ENCODE measurements at places on chromosomes 5 and 9.

GRCh38 chr5:38551030-38552017, 5.1 kb downstream of the LIFR start:
- DNase-seq = no peak

- no peak for DNase-seq
These were observed 5.1 kb upstream of the WWC1 start for GRCh38 chr5:168286386-168286785.

- DNase-seq = no peak
These were observed 73.4 kb downstream of the GABBR2 start for GRCh38 chr9:98635374-98635773.

DNA sequence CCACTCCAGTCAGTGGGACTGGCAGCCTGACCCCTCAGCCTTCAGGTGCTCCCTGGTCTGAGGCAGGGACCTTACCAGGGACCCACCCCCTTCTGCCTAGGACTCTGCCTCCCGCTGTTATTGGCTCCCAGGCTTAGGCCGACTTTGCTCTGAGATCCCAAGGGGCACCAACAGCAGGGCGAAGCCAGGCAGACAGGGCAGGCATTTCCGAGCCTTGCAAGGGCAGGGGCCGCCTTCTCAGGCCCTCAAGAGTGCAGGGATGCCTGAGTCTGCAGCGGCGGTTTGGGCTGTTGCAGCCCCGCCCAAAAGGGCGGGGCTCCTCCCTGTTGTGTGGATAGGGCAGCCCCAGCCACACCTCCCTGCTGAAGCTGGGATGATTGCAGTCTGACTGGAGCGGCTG, 644.6 kb downstream of the PRR16 start:
- DNase-seq = no peak

- DNase-seq = no peak
These were observed 542.4 kb downstream of the RAB3C start for GRCh38 chr5:59125011-59125961.

DNA sequence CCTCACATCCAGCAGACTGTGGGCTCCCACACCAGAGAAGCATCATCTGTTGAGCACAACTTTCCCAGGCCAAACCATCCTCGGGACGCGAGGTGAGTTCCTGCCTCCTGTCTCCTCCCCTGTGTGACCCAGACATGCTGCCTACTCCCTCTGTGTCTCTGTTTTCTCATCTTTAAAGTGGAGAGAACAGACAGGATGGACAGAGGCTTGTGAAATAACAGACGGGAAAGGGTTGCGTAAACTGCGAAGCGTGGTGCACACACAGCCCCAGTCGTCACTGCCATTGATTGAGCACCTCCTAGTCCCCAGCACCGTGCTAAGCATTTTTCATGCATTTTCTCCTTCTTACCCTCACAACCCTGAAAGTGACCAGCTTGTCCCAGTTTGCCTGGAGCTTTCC, 52.1 kb upstream of the LMX1B start:
- DNase-seq = no peak

GRCh38 chr9:128503870-128504269, 649 bp upstream of the GLE1 start:
- DNase-seq = peak; percentile 48

GRCh38 chr5:113514289-113514635, 768 bp downstream of the YTHDC2 start:
- DNase-seq = no peak

- no peak for DNase-seq
These were observed 12.9 kb upstream of the SLCO6A1 start for GRCh38 chr5:102511666-102512065.

- DNase-seq = no peak
These were observed 218.9 kb downstream of the NXNL2 start for GRCh38 chr9:88753691-88754367.

DNA sequence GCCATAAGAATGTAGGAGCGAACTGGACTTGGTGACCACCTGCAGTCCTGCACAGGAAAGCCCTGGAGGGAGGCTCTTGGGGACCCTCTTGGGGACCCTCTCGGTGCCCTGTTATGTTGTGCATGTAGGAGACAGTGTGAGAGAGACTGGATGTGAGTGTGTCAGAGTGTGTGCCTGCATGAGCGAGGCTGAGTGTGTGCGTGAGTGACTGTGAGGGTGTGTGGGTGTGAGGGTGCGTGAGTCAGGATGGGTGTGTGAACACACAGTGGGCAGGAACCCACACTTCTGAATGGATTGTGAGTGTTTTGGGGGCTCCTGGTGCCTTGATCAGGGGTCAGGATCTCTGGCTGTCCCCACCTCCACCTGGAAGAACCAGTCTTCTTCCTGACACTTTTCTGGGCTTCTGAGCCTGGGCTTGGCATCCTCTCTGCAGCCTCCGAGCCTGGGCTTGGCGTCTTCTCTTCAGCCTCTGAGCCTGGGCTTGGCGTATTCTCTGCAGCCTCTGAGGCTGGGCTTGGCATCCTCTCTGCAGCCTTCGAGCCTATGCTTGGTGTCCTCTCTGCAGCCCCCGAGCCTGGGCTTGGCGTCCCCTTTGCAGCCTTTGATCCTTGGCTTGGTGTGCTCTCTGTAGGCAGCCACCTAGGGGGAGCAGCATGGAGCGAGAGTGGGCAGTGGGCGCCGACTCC, 25.6 kb upstream of the ANKRD33B start:
- no peak for DNase-seq

DNA sequence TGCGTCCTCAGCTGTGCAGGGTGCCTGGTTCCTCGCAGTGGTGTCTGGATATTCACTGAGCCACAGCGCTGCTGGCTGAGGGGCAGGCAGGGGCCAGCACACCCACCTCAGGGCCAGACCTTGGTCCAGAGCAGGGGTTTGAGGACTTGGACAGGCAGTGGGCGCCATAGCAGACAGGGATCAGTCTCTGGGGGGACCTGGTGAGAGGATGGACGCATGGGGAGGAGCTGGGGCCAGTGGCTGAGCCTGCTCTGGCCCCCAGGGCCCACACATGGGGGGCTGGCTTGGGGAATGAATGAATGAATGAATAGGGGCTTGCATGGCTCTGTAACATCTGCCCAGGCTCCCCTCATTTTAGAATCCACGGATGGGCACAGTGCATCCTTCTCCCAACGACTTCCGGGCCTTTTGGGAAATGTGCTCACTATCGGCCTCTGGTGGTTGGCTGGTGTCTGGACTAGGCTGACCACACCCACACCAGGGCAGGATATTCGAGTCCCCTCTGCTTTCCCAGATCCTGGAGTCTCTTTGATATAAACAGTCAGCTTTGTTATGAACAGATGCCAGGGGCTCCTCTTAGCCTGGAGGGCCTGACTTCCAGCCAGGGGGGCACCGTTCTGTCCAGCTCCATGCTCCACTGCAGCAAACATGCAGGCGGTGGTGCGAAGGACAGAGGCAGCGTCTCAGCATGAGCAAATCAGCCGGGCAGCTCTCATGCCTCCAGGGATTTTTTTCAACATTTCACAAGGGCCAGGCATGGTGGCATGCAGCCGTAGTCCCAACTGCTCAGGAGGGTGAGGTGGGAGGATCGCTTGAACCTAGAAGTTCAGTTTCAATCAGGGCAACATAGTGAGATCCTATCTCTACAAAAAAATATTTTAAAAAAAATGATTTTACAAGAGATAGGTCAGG, 62.6 kb downstream of the NEK6 start:
- DNase-seq = peak; percentile 80

DNA sequence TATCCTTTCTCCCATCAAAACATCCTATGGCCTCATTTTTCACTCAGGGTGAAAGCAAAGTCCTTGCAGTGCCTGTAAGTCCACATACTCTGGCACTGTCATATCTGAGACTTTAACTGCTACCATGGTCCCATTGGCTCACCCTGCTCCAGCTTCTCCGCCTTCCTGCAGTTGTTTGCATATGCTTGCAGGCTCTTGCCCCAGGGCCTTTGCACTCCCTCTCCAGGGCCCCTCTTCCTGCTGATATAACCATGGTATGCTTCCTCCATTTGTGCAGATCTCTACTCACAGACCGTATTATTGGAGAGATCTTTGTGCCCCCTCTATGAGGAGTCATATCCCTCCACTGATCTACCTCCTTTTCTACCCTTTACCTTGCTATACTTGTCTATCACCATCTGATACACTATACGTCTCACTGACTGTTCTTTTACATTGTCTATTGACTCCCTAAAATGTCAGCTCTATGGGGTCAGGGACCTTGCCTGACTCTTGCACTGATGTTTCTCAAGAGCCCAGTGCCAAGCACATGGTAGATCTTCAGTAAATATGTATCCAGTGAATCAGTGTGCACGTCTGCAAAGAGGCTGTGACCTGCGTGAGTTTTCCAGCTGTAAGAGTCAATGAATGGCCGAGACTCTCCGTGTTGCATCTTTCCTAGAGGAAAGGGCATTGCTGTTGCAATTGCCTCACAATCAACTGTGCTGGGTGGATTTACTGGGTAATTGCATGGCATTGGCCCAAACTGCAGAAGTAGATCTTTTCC, 81.7 kb upstream of the CPEB4 start:
- DNase-seq = no peak

DNA sequence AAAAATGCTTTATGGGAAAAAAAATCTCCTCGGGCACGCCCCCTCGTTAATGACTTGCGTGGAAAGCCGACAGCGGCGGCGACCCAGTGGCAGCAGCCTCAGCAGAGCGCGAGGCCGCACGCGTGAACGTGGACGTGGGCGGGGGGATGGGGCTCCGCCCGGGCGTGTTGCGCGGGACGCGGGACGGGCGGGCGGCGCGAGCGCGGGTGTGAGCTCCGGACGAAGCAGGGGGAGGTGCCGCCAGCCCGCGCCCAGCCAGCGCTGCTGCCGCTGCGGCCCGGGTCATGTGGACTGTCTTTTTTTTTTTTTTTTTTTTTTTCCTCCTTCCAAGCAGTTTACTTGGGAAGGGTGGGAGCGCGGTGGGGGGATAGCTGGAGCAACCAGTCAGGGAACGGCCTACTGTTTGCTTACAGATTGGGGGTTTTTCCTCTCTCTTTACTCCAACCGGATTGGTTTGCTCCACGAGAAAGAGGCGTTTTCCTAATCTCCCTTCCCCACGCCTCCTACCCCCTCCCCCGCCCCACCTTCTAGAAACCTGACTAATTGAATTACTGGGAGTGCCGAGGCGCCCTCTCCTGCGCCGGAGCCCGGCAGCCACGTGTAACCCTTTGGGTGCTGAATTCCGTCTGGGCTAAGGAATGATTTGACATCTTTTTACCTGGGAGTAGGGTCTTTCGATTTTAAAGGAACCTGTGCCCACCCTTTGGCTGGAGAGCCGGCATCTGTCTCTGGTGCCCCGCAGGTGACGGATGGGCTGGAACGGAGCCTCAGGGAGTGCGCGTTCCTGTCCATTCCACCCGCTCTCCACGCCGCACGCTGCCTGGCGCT, 1.7 kb upstream of the EFNA5 start:
- DNase-seq = peak; percentile 89

DNA sequence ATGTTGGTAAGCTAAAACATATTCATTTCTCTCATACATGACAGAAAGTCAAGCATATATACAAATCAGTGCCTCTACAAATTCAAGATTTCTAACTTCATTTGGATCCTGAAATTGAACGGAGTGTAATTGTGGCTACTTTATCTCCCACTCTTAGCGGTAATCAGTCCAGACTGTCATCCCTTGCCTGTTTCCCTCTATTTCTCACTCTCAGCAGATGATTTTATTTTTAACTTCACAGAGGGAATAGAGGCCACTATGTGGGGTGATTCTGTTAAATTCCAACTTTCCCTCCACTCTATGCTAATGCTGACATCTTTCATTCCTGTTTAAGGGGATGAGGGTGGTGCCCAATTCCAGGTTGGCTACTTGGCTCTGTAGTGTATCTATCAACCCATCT, 153.8 kb upstream of the KCNN2 start:
- no peak for DNase-seq

DNA sequence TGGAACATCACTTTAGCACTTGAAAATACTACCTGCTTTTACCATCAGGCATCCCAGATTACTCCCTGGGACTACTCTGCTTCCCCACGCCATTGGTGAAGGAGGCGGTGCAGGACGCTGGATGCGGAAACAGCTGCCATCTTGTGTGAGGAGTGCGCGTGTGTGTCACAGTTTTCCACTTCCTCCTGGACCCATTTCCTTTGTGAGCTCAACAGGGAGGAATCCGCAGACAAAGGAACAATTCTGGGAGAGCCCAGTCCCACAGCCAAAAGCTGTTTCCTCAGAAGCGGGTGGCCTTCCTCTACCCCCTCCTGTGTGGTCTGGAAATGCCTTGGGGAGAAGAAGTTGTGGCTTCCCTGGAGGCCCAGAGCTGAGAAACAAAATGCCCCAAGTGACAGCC, 16.8 kb downstream of the AFAP1L1 start:
- no peak for DNase-seq

- no peak for DNase-seq
These were observed 158.7 kb upstream of the RAI14 start for GRCh38 chr5:34497470-34497808.

DNA sequence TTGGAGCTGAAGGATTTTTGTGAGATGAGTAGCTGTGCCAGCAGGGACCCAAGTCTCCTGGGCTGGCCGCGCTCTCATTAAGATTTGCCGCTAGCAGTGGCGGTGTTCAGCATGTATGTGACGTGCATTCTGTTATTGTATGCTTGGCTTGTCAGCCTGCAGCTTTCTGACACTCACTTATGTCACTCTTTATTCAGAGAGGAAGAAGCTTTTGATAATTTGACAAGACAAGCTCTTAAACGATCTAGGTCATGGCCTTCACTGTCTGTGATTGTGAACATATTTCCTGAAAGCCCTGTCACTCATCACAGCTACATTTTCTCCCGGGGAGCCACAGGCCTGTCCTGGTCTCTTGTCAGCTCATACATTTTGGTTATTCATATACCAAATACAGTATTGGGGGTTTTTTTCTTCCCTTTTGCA, 98.2 kb upstream of the GRHPR start:
- no peak for DNase-seq

DNA sequence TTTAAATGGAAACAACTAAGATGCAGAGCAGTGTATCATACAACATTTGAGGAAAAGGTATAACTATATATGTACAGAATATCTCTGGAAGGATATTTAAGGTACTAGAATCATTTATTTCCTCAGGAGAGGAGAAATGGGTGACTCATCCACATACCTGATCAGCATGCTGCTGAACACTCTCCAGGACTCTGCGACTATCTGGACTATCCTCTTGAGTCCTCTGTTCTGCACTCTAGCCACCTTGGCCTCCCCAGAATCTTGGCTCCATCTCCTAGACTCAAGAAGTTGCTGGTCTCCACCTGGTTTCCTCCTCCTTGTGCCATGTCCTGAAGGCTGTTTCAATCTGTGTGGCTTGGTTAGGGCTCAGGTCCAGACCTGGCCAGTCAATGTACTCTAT, 8.8 kb upstream of the PRDM6 start:
- DNase-seq = no peak

- DNase-seq = no peak
These were observed 35.6 kb upstream of the ANXA1 start for GRCh38 chr9:73116031-73116430.

- DNase-seq = no peak
These were observed 154.4 kb downstream of the ZSWIM6 start for GRCh38 chr5:61486476-61486875.

- DNase-seq = no peak
These were observed 98.9 kb downstream of the CSNK1G3 start for GRCh38 chr5:123610665-123611405.

Measured in ureter (tissue), 1 donor.